ENCODE measurements at places on chromosomes 1 and 21.

DNA sequence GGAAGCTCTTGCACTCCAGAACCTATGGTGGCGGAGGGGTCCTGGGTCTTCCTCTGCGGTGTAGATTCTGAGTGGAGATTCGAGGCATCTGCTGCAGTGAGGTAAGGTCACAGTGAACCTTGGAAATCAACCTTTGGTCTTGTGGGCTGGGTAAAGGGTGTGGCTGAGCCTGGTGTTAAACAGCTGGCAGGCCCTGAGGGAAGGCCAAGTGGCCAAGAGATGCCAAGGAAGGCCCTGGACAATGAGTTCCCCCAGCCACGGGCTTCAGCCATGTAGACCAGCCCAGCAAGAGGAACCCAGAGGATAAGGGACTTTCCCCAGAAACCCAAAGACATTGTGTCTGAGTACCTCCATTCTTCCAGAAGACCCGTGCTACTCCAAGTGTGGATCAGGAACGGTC, 137.2 kb upstream of the ETS2 start:
- DNase-seq, result no peak

- DNase-seq, result peak; percentile 28
Observed at GRCh38 chr1:71047635-71048607, at the start of gene PTGER3. PTGER3 (minus strand) TSS chr1:71047816; CDS start chr1:71047577, 239 bp downstream.

GRCh38 chr1:8205771-8206170, 112.1 kb upstream of the SLC45A1 start:
- DNase-seq, result no peak

DNA sequence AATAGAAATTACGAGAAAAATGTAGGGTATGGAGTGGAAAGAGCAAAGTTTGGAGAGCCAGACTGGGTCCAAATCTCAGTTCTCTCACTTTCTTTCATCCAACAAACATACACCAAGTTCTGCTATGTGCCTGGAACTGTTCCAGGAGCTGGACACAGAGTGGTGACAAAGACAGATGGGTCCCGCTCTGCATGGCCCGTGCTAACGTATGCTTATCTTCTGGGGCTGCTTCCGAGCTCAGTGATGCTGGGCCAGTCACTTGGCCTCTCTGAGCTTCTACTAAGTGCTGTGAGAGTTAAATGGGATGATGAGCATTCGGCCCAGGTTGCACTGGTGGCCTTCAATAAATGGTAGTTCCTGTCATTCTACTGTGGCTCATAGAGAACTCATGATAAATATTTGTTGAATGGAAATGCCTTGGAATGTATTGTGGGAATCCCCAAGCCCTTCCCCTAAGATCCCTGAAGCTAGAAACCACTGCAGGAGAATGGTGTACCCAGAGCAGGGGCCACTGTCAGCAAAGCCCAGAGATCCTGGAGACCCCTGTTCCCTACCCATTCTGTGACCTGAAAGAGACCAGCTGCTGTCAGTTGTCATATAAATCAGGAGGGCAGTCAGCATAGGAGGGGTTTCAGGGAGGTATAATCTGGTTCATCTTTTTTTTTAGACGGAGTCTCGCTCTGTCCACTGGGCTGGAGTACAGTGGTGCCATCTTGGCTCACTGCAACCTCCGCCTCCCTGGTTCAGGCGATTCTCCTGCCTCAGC, 3.8 kb downstream of the LEMD1 start:
- DNase-seq, result no peak

- DNase-seq, result no peak
Observed at GRCh38 chr21:31644643-31645042, 14.8 kb upstream of the SOD1 start.

DNA sequence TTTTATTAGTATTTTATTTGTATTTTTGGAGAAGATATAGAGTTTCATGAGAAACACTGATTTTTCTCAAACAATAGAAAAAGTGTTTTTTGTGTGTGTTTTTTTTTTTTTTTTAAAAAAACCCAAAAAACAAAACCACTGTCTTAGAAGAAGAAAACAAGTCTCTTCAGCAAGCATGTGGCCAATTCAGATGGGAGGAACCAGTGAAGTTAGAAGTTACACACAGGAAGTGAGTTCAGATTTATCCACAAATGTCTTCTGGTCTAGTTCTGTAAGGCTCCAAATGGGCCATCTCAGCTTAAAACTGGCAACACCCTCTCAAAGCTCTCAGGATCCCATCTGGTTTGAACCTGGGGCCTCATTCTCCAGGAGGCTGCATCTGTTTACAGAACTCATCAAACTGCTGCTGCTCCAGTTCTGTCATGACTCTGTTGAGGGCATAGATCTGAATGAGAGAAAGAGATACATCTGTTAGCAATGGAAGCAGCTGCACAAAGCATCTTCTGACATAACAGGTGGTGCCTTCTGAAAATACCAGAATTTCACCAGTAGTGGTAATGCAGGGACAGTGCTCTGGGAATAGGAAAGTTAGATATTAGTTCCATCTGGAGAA, 9.8 kb upstream of the ERMAP start:
- DNase-seq, result no peak

DNA sequence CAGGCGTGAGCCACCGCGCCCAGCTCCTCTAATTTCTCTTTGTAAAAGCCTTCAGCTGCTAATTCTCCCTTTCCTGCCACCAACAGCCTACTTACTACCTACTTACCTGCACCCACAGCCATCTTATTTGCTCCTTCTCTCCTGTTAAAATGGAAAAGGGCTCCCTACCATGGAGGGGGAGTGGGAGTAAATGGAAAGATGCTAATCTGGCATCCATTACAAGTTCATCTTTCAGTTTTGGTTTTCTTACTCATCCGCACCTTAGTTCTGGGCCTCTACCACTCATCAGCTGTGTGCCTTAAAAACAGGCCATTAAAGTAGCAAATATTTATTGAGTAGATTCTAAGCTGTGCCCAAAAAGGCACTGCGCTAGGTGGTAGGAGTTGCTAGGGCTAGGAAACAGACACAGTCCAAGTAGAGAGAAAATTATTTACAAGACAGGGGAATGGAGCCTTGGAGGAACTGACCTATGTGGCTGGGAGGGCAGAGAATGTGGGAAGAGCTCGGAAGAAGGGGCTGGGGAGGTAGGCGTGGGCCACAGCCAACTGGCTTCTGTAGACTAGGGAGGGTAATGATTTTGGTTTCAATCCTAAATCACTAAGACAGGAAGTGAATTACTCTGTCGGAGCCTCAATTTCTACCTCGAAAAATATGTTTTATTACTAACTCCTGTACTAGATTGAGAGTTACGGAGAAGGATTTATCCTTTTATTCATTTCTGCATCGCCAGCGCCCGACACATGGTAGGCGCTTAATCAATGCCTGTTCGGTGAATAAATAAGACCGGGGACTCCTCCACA, 685 bp upstream of the DDI2 start:
- peak; percentile 57 for DNase-seq

GRCh38 chr21:46254208-46254975, 25.8 kb upstream of the LSS start:
- DNase-seq, result no peak

GRCh38 chr1:5389101-5389885, 602.9 kb downstream of the NPHP4 start:
- no peak for DNase-seq

- peak; percentile 31 for DNase-seq
Observed at GRCh38 chr1:184563308-184563707, 176.5 kb downstream of the C1orf21 start.

DNA sequence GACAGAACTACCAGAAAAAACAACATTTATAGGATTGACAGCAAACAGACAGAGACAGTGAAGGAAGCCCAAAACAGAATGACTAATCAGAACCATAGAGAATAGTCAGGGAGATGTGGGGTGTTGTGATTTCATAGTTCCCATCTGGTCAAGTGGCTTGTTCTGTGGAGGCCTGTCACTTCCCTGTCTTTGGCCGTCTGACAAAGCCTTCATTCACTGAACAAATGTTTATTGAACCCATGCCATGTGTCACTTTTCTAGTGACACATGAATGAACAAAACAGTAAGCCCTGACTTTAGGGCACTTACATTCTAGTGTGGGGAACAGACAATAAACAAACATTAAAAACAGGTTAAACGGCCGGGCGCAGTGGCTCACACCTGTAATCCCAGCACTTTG, 3.2 kb upstream of the SRRM1 start:
- DNase-seq, result no peak

DNA sequence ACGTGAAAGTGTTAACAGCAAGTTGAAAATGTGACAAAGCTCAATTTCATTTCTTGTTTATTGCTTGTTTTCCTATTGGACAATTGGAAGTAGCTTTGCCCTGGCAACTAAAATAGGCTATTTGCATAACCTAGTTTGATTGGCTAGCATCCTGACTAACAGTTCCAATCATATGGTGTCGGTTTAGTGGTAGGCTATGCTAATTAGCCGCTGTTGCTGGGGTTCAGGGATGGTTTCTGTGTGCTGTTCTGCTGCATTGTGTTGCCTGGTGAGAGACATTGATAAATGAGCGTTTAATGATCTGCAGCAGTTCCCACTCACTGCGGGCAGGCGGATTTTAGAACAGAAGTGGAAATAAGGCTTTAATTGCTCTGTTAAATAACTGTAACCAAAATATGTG, 68.5 kb downstream of the DYRK1A start:
- peak; percentile 95 for DNase-seq

- DNase-seq, result peak; percentile 43
Observed at GRCh38 chr1:33685256-33685655, 178.6 kb upstream of the HMGB4 start.

- no peak for DNase-seq
Observed at GRCh38 chr1:27332536-27333281, 9.1 kb upstream of the SYTL1 start.

- no peak for DNase-seq
Observed at GRCh38 chr1:87615901-87616300, 287.2 kb downstream of the LMO4 start.

GRCh38 chr1:178932552-178932906, 61.7 kb upstream of the ANGPTL1 start:
- DNase-seq, result no peak

- DNase-seq, result no peak
Observed at GRCh38 chr1:6117064-6117463, 63.1 kb downstream of the CHD5 start.

DNA sequence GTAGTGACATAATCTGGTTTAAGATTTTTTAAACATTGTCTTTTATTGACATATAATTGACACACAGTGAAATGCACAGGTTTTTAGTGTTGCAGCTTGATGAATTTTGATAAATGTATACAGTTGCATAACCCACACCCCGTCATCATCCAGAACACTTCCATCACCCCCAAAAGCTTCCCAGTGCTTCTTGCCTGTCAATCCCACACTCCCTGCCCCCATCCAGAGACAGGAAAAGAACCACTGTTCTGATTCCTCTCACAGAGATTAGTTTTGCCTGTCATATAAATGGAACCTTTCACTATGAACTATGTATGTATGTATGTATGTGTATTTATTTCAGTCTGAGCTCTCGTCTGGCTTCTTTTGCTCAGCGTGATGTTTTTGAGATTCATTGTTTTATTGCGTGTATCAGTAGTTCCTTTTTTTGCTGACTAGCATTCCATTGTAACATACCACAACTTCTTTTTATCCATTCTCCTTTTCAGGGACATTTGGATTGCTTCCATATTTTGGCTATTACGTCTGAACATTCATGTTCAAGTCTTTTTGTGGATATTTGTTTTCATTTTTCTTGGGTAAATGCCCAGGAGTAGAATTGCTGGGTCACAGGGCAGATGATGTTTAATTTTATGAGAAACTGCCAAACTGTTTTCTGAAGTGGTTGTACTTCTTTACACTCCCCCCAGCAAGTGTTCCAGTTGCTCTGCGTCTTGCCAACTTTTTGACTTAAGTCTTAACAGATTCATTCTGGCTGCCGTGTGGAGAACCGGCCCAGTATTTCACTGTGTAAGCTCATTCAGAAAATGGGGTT, 8.7 kb downstream of the UBIAD1 start:
- DNase-seq, result peak; percentile 93

GRCh38 chr1:43034195-43034658, 75.6 kb upstream of the SLC2A1 start:
- no peak for DNase-seq

DNA sequence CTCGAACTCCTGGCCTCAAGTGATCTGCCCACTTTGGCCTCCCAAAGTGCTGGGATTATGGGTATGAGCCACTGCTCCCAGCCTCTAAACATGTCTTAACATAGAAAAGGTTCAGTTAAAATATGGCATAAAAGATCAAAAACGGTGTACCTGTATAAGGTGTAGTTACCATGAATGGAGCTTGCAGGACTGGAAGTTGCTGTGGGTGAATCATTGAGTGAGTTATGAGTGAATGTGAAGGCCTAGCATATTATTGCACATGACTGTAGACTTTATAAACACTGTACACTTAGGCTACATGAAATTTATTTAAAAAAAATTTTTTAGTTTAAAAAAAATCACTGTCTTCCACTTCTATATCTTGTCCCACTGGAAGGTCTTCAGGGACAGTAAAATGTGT, 15.7 kb downstream of the ABCD3 start:
- DNase-seq, result no peak

GRCh38 chr1:97424209-97424608, 496.6 kb downstream of the DPYD start:
- no peak for DNase-seq

DNA sequence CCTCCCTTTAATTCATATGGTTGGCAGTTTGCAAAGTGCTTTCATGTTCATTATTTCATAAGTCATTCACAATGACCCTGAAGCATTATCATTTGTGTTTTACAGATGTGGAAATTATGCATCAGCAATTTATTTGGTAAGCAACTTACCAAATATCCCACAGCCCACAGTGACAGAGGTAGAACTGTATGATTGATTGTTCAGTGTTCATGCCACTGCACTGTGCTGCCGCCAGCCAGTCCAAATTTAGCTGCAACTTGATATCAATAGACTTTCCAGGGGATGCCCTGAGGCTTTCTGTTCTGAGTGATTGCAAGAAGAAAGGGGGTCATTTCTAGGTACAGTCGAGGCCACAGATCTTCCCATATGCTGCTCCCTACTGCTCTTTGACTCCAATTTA, 380.3 kb downstream of the PLPP3 start:
- no peak for DNase-seq

- no peak for DNase-seq
Observed at GRCh38 chr1:229582011-229582694, 23.6 kb upstream of the ABCB10 start.

DNA sequence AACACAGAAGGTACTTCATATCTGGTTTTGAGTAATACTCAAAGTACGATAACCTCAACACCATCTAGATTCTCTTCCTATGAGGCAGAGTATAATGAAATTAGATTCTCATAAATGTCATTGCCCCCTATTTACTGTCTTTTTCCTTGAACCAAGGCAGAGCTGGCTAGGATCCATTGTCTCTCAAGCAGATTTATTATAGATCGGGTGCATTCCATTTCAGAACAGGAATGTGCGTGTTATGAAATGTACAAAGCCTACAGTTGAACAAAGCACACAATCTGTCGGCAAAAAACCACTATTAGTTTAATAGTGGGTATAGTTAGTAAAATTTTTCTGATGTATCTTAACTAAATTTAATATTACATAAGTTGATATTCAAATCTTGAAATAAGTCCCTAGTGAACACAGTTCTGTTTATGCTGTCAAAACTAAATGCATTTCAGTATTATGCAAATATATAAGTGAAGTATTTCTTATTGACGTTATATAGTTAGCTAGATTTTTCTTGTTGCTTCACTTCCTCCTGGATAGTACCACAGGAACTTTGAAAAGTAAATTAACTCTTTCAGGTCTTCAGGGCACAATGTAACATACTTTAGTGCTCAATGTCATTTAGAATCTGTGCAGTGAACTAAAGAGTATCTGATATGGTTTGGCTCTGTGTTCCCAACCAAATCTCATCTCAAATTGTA, 92.1 kb downstream of the DDAH1 start:
- peak; percentile 91 for DNase-seq
